ENCODE measurements at places on chromosomes 1 and 21.

- DNase-seq: no peak
Measured at GRCh38 chr21:35223480-35224156, 174.5 kb upstream of the RUNX1 start.

- no peak for DNase-seq
Measured at GRCh38 chr1:17403081-17403480, 31.1 kb downstream of the PADI6 start.

DNA sequence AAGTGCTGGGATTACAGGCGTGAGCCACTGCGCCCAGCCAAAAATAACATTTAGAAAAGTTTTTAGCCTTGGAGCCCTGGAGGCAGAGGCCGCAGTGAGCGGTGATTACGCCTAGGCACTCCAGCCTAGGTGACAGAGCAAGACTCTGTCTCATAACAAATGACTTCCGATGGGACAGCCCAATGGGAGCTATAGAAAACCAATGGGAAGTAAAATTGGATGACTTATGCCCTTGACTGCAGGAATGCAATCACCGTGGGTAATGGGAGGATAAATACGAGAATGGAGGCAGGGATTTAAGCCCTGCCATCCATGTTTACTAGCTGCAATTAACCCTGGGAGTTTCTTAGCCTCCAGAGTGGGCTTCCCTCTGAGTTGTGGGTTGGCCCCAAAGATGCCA, 37.0 kb upstream of the CNN3 start:
- no peak for DNase-seq

DNA sequence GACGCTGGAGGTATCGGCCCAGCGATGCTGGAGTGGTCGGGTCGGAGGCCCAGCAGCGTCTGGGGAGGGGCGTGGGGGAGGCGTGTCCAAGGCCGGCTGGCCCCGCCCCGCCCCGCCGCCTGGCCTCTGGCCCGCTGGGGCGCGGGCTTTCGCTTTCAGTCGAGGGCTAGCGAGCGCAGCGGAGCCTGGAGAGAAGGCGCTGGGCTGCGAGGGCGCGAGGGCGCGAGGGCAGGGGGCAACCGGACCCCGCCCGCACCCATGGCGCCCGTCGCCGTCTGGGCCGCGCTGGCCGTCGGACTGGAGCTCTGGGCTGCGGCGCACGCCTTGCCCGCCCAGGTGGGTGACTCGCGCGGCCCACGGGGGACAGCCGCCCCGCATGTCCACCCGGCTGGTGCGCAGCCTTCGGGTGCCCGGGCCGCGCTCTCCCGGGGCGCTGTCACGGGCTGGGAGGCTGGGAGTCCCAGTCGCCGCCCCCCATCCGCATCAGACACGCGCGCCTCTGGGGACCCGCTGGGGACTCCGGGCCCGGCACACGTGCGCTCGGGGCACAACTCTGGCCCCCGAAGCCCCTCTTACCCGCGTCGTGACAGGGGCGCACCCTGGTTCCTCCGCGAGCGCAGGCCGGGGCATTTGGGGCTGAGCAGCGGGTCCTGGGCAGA, at the start of gene TNFRSF1B:
TNFRSF1B (plus strand) TSS at position 158 of the 659 bp plus-strand sequence; CDS start at position 259, 101 bp downstream.
- DNase-seq: no peak

- DNase-seq: no peak
Measured at GRCh38 chr21:26077521-26077920, 93.0 kb downstream of the APP start.

- DNase-seq: no peak
Measured at GRCh38 chr1:198169672-198170071, 12.9 kb downstream of the NEK7 start.

- DNase-seq: no peak
Measured at GRCh38 chr1:204359131-204359473, 627 bp downstream of the PLEKHA6 start.

DNA sequence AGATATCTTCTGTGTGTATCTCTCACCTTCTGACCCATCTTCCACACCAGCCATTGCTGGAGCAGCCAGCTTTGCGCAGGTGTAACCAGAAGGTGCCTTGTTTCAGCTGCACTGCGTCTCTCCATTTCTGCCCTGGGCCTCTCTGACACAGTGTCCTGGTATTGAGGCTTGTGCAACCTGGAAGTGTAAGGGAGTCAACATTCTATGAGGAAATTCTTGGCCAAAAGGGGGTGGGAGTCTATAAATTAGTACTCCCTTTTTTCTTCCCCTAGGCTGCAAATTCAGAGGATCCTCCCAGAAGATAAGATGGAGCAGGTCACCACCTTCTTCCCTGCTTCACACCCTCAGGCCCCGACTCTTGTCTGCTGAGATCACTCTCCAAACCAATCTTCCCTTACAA, 109.1 kb downstream of the MRPS6 start:
- DNase-seq: no peak

GRCh38 chr21:43585924-43586413, 73.3 kb downstream of the HSF2BP start:
- DNase-seq: no peak

DNA sequence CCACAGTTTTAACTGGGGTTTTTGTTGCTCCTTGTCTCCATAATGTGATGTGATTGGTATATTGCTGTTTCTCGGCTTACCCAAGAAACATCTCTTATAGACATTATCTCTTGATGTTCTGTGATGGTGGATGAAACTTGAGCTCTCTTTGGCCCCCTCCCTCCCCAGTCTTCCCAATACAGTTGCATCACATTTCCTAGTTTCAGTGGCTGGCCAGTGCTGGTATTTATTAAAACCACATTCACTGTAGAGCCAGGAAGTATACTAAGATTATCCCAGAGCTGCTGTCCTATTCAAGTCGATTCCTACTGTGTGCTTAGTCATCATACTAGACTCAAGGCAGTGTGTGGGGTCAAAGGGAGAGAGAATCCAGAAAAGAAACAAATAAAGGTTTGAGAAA, 244.4 kb downstream of the KAZN start:
- no peak for DNase-seq

DNA sequence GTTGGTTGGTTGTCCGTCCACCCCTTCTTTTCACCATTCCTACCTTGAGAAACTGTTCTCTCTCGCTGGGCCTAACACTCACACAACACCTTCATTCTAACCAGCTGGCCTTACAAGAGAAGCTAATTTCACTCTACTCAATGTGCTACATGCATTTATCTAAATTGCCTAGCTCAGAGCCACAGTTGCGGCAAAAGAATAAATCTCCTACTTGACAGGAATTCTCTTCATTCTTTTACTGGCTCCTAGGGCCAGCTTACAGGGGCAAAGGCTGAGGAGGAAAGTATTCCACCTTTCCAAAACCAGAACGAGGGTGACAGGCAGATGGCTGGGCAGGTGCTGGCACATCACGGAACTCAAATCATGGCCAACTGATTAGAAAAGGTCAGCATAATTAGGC, 6.5 kb downstream of the F3 start:
- DNase-seq: no peak

Data from C1 segment of cervical spinal cord (tissue), 14 donors.